ENCODE measurements at places on chromosomes 5 and 9.

DNA sequence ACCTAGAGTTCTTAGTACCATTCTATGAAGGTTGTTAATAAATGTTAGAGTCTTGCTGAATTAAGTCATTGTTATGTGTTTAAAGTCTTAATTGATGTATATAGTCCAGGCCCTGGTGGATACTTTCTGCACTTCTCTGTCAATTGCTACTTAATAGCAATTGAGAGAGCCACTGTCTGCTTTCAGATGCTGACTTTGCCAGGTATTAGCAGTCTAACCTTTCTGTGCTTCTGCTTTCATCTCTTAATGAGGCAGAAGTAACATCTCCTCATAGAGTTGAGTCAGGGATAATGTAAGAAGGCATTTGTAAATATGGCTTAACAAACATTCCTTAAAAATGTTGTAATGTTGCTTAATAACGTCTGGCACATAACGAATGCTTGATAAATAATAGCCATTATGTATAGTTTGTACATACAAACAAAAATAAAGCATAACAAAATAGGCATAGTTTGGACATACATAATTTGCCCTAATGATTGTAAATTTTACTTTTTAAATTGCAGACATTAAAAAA, 28.3 kb downstream of the RASGRF2 start:
- no peak for DNase-seq

DNA sequence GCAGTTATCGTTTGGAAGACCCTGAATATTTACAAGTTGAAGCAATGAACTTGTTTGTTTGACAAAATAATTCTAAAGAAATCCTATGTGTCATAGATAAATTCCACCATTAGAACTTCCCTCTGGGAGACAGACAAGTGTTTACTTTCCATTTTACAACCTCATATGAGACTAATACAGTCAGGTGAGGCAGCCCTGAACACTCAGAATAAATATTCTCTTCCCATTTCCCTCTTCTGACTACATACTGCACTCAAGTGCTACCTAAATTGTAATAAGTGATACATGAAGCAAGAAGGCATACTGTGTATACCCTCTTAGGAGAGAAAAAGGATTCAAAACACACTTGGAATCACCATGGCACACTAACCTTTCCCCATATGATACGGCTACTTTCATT, 6.8 kb downstream of the RASEF start:
- no peak for DNase-seq

DNA sequence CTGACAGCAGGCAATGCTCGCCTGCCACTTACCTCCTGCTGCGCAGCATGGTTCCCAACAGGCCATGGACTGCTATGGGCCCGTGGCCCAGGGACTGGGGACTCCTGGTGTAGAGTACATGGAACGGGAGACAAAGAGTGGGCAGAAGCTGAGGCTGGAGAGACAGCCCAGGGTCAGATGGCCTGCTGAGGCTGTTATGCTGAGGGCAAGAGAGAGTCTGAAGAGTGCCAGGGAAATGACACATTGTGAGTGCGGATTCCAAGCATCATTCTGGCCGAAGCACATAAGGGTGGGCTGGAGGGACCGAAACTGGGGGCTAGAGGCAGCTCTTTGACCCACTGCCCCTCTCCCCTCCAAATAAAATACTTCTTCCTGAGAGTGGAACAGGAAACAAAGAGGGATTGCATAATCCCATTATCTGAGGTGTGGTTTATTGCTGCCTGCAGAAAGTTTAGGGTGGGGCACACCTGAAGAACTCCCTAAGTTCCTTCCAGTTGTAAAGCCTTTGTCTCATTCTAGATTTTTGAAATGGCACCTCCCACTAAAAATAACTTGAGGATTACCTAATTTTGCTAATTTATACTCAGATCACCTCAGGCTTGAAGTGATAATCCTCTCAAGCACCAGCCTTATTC, 158.1 kb downstream of the ATP10B start:
- no peak for DNase-seq

DNA sequence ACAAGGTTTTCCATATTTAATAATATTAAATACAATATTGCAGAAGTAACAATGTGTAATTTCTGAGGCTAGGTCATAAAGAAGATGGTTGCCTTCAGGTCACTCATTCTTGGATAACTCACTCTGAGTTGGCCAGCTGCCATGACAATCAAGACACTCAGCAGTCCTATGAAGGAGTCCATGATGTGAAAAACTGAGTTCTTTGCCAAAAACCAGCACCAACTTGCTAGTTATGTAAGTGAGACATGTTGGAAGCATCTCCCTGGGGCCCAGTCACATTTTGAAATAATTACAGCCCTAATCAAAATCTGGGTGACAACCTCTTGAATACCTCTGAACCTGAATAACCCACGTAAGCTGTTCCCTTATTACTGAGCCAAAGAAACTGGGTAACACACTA, 453.2 kb downstream of the CDH18 start:
- DNase-seq = no peak

DNA sequence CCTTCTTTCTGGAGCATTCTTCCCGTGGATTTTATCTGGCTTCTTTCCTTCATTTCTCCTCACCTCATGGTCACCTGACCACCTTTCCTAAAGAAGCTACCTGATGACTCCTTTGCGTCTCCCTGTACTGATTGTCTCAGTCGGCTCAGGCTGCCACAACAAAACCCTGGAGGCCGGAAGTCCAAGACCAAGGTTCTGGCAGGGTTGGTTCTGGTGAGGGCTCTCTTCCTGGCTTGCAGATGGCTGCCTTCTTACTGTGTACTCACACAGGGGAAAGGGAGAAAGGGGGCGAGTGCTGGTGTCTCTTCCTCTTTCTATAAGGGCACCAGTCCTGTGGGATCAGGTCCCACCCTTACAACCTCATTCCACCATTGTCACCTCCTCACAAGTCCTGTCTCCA, 140.0 kb downstream of the SYK start:
- no peak for DNase-seq

DNA sequence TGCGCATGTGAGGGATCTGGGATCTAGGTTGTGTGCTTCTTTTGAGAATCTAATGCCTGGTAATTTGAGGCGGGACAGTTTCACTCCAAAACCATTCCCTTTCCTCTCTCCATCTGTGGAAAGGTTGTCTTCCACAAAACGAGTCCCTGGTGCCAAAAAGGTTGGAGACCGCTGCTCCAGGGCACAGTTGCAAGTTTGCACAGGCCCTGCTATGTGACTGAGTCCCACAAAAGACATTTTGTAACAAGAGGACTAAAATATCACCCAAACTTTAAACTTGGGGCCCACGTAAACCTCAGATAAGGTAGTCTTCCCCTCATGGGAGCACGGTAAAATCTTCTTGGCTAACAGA, 5.8 kb upstream of the ZNF367 start:
- DNase-seq = no peak

- DNase-seq = no peak
Observed at GRCh38 chr9:82553654-82554366, 509.1 kb downstream of the RASEF start.

- DNase-seq = no peak
Observed at GRCh38 chr9:127723444-127723843, 7.6 kb downstream of the TTC16 start.

DNA sequence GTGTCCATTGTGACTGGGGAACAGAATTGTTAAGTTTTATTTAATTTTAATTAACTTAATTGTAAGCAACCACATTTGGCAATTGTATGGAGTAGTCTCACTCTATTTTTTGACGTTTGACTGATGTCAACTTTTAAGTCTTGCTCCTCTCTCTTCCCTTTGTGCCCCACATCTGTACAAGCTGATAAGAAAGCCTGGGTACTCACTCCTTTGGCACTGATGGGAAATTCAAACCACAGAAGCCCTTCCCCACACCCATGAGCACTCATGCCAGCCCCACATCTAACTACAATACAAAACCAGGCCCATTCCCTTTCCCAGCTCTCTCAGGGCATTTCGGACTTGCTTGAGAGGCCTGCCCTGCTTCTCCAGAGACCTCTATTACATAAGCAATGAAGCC, 451.5 kb upstream of the KIF2A start:
- no peak for DNase-seq

- no peak for DNase-seq
Observed at GRCh38 chr9:137075275-137075775, 2.0 kb upstream of the UAP1L1 start.

GRCh38 chr9:126698251-126698650, 84.5 kb downstream of the LMX1B start:
- no peak for DNase-seq

DNA sequence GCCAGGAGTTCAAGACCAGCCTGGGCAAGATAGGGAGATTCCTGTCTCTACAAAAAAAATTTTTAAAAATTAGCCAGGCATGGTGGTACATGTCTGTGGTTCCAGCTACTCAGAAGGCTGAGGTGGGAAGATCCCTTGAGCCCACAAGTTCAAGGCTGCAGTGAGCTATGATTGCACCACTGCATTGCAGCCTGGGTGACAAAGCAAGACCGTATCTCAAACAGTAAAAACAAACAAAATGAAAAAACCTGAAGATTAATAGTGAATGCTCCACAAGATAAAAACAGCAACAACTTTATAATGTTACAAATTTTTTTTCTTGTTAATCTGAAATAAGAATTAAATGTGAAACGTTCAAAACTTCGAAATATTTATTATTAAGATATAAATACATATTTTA, 2.7 kb upstream of the TMEM267 start:
- DNase-seq = no peak

GRCh38 chr5:56527174-56527573, 288.2 kb upstream of the MAP3K1 start:
- no peak for DNase-seq

- no peak for DNase-seq
Observed at GRCh38 chr5:168920019-168920810, 341.0 kb upstream of the PANK3 start.

GRCh38 chr5:131766689-131767088, 30.1 kb downstream of the FNIP1 start:
- DNase-seq = no peak

DNA sequence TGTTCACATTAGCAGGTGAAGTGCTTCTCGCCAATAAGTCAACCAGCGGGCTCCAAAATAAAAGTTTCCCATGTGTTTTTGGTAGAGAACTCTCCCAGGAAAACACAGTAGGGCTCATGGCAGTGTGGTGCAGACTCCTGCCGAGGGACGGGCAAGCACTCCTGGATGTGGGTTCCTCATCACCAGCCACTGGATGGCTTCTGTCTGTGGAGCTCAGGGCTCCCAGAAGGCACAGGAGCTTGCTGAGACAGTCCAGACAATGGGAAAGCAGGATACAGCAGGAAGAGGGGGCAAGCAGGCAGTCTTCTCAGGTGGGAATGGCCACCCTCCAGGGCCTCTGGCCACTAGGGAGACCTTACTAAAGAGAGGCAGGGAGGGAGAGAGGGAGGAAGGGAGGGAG, 142.4 kb downstream of the HSD17B3 start:
- DNase-seq = no peak

DNA sequence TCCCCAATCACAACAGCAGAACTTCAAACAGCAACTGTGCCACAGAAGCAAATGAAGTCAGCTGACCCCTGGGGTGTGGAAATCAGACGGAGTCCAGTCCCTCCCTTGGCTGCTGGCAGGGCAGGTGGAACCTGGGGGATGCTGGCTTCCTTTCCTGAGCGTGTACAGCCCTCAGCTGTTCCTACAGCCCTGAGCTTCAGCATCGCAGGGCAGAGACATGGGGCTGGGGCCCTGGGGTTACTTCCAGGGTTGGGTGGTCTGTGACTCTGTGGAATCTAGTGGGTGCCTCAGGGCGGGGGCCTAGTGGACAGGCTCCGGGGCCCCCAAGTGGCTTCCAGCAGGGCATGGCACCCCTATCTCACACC, 7.3 kb upstream of the RXRA start:
- DNase-seq = no peak

DNA sequence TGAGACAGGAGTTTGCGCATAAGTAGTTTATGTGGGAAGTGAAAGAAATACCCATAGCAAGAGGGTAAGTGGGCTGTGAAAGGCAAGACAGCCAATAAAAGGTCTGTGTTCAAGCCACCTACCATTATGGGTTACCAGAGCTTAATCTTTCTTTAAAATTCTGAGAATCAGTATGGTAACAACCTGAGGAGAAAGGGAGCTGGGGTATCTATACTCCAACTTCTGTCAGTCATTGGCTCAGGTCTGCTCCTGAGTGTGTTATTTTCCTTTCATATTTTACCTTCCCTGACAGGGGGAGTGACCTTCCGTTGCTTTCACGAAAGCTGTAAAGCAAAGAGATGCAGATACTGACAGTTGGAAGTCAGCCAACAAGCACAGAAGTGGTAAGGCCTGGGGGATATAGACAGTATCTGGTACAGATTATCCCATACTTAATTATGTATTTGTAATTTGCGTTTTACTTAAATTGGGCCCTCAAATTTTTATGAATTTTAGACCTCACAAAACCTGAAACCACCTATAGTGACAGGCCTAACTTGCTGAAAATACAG, 233.4 kb downstream of the RAB3C start:
- no peak for DNase-seq

DNA sequence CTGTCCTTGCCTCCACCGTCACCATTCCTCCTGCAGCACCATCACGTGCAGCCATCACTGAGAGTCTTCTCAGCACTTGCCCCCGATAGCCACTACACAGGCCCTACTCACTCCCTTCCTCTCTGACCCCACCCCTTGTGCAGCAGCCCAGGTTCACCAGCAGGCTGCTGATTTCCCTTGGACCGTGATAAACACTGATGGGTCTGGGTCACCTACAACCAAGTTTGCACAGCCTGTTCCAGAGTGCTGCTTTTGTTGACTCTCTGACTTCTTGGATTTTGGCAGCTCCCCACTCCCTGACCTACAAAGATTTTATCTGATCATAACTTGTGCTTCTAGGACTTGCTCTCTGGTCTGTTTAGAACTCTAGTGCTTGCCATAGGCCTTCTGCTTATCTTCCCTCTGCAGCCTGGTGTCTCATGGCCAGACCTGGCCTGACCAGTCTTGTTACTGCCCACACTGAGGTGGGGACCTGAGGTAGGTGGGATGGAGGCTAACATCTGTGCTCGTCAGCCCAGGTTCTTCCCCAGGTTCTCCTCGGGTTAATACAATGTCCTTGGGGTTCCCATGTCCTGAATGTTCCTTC, 109.3 kb downstream of the TARS1 start:
- DNase-seq = no peak

DNA sequence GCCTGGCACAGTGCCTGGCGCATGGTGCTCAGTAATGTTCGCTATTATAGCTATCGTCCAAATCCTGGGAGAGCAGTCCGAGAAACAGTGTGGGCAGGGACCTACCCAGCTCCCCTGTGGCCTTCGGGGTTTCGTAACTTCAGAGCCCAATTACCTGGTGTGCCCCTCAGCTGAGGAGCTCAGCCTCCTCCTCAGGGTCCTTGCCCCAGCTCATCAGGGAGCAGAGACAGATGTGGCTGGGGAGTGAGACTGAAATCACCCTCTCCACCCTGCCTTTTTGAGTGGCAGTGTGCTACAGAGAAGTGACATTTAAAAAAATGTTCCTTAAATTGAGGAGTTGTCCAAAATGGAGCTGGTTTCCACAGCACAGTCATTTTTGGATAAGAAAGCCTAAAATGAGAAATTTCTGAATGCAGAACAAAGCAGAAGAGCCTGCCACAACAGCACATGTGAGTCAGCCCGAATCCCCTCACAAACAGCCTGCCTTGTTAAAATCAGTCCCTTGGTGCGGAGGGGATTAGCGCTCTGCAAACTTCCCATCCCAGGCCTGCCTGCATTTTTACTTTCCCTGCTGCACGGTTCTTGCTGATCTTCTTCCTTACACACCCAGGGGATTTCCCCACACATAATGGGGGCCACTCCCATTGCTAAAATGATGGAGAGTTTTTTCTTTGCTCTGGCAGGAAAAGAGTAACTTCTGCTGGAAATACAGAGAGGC, 78.1 kb upstream of the PITX1 start:
- DNase-seq = no peak

GRCh38 chr5:176542596-176543427, 5.6 kb upstream of the RNF44 start:
- no peak for DNase-seq

GRCh38 chr9:73132034-73132776, 19.5 kb upstream of the ANXA1 start:
- peak; percentile 50 for DNase-seq
